ENCODE measurements at places on chromosomes 5 and 9.
A peak's percentile ranks its signal among the peaks of the same experiment; 100 is the strongest.

- peak overlapping the region; percentile 82 for H3K27ac ChIP-seq
- peaks cover 56% of the 10 kb centered on the region for H3K4me1 ChIP-seq
- H3K4me3 ChIP-seq: peak overlapping the region; percentile 36
- H3K27me3 ChIP-seq: no peaks in the 10 kb centered on the region
- H3K36me3 ChIP-seq: peaks cover 50% of the 10 kb centered on the region
Observed at GRCh38 chr5:10689391-10690081, 71.5 kb downstream of the DAP start.

DNA sequence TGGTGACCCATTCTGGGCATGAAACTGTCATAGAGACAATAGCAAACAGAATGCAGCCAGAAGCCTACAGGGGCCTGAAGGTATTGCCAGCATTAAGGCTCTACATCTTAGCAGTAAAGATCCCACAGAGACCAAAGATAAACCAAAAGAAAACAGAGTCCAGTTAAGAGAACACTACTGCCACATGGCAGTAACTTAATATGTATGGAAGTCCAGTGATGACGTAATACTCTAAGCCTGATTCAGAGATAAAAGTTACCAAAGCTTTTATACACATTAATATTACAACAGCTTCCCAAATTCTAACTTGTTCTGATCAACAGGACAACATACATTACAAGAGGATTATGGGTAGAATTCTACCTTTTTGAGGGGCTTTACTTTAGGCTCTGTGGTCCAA, 371.5 kb downstream of the PRELID2 start:
- no peaks in the 10 kb centered on the region for H3K36me3 ChIP-seq
- DNase-seq: no peak
- no peak overlapping the region for H3K27ac ChIP-seq
- H3K4me3 ChIP-seq: no peak overlapping the region
- peaks cover 3% of the 10 kb centered on the region for H3K27me3 ChIP-seq

- H3K4me1 ChIP-seq: peaks cover 76% of the 10 kb centered on the region
- no peak for DNase-seq
- no peak overlapping the region for H3K4me3 ChIP-seq
Observed at GRCh38 chr9:20566401-20566800, 55.9 kb downstream of the MLLT3 start.

GRCh38 chr5:111469903-111470302, 42.4 kb downstream of the STARD4 start:
- no peaks in the 10 kb centered on the region for H3K27me3 ChIP-seq
- no peaks in the 10 kb centered on the region for H3K36me3 ChIP-seq
- no peak for DNase-seq
- no peaks in the 10 kb centered on the region for H3K4me1 ChIP-seq
- H3K27ac ChIP-seq: no peak overlapping the region

- peaks cover 6% of the 10 kb centered on the region for H3K36me3 ChIP-seq
- peaks cover 31% of the 10 kb centered on the region for H3K4me1 ChIP-seq
- H3K27me3 ChIP-seq: no peaks in the 10 kb centered on the region
- no peak overlapping the region for H3K4me3 ChIP-seq
- no peak for DNase-seq
- H3K27ac ChIP-seq: no peak overlapping the region
Observed at GRCh38 chr9:105438141-105438806, 9.6 kb upstream of the FSD1L start.

- no peaks in the 10 kb centered on the region for H3K4me1 ChIP-seq
- no peak overlapping the region for H3K4me3 ChIP-seq
- H3K27ac ChIP-seq: no peak overlapping the region
- H3K36me3 ChIP-seq: no peaks in the 10 kb centered on the region
Observed at GRCh38 chr9:87518702-87519335, 21.2 kb downstream of the DAPK1 start.

DNA sequence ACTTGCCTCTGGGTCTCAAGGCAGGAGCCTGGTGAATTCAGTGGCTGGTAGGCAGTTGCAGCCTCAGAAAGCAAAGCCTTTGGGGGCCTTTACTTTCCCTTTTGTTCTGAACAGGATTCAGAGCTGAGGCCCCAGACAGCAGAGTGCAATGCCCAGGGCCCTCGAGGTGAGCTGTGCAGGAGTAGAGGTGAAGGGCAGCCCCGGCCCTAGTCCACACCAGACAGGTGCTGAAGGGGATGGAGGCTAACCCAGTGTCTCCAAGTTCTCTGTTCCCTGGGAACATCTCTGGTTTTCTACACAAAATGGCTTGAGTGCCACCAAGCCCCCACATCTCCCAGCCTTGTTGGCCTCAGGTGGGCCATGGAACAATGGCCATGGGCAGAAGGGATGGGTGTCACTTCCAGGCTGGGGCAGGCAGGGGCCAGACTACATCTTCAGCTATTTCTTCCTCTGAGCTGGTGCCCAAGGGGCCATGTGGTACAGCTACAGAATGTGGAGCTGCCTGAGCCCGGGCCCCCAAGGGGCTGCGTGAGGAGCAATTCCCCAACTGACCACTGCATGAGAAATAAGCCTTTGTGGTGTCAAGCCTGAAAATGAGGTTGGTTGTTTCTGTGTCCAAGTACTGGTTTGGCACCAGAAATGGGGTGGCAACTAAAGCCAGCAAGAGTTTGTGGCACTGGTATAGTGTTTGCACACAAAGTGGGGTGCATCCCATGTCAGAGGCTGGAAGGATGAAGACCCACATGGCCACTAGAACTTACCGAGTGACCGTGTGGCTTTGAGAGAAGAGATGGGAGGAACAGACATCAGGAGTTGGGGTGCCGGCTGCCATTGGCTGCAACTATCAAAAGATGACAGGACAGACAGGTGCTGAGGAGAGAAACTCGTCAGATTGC, 57.8 kb downstream of the BARX1 start:
- peaks cover 6% of the 10 kb centered on the region for H3K27me3 ChIP-seq
- no peak for DNase-seq
- H3K4me1 ChIP-seq: no peaks in the 10 kb centered on the region
- H3K4me3 ChIP-seq: no peak overlapping the region
- H3K36me3 ChIP-seq: peaks cover 9% of the 10 kb centered on the region
- no peak overlapping the region for H3K27ac ChIP-seq

DNA sequence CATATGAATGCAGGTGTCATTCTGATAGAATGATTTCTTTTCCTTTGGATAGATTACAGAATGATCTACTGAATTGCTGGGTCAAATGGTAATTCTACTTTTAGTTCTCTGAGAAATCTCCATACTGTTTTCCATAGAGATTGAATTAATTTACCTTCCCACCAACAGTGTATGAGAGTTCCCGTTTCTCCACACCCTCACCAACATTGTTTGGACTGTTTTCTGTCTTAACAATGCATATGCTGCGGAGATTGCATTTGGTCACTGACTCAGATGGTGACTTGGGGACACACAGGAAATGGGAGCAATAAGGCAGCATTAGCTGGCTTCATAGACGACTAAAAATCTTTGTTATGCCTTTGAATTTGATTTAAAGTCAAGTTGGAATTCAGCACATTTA, 95.9 kb downstream of the CDH6 start:
- peaks cover 5% of the 10 kb centered on the region for H3K27me3 ChIP-seq
- no peak for DNase-seq
- H3K4me3 ChIP-seq: no peak overlapping the region
- H3K36me3 ChIP-seq: no peaks in the 10 kb centered on the region
- H3K27ac ChIP-seq: no peak overlapping the region

- H3K27me3 ChIP-seq: no peaks in the 10 kb centered on the region
- no peak for DNase-seq
- no peaks in the 10 kb centered on the region for H3K36me3 ChIP-seq
Observed at GRCh38 chr5:91635950-91636734, 253.0 kb upstream of the ARRDC3 start.

- H3K4me1 ChIP-seq: peaks cover 32% of the 10 kb centered on the region
- H3K4me3 ChIP-seq: no peak overlapping the region
- no peaks in the 10 kb centered on the region for H3K36me3 ChIP-seq
- H3K27ac ChIP-seq: no peak overlapping the region
- H3K27me3 ChIP-seq: peaks cover 9% of the 10 kb centered on the region
Observed at GRCh38 chr9:89175828-89176261, 2.8 kb downstream of the SHC3 start.

GRCh38 chr5:56286015-56286884, 53.1 kb upstream of the ANKRD55 start:
- no peaks in the 10 kb centered on the region for H3K27me3 ChIP-seq
- no peak overlapping the region for H3K27ac ChIP-seq
- no peak overlapping the region for H3K4me3 ChIP-seq
- peaks cover 7% of the 10 kb centered on the region for H3K4me1 ChIP-seq
- DNase-seq: no peak

- no peak overlapping the region for H3K4me3 ChIP-seq
- peaks cover 1% of the 10 kb centered on the region for H3K27me3 ChIP-seq
- H3K4me1 ChIP-seq: no peaks in the 10 kb centered on the region
- no peak overlapping the region for H3K27ac ChIP-seq
- no peaks in the 10 kb centered on the region for H3K36me3 ChIP-seq
Observed at GRCh38 chr5:147336876-147337275, 102.0 kb downstream of the STK32A start.

- H3K27me3 ChIP-seq: no peaks in the 10 kb centered on the region
- no peaks in the 10 kb centered on the region for H3K36me3 ChIP-seq
- peaks cover 23% of the 10 kb centered on the region for H3K4me1 ChIP-seq
- H3K27ac ChIP-seq: peak overlapping the region; percentile 74
- peak overlapping the region; percentile 8 for H3K4me3 ChIP-seq
- DNase-seq: peak; percentile 68
Observed at GRCh38 chr5:107869438-107870115, 198.8 kb upstream of the EFNA5 start.

DNA sequence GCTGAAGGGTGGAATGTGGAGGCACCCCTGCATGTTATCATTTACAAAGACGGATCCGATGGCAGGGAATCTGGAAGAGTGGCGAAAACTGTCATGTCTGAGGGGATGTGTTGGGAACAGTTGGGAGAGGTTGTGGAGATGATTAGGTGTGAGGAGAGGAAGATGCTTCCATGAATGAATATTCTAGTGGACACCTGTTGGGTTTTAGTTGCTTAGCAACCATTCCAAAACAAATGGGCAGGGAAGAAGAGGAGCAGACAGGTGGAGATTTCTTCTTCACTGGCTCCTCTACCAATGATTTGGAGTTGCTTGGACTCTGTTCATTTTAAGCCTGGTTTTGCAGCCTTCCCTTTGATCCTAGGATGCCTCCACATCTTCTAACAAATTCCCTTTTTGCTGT, 465.3 kb upstream of the CLINT1 start:
- H3K27ac ChIP-seq: no peak overlapping the region
- peaks cover 2% of the 10 kb centered on the region for H3K27me3 ChIP-seq
- no peak for DNase-seq
- no peak overlapping the region for H3K4me3 ChIP-seq
- no peaks in the 10 kb centered on the region for H3K4me1 ChIP-seq
- no peaks in the 10 kb centered on the region for H3K36me3 ChIP-seq

DNA sequence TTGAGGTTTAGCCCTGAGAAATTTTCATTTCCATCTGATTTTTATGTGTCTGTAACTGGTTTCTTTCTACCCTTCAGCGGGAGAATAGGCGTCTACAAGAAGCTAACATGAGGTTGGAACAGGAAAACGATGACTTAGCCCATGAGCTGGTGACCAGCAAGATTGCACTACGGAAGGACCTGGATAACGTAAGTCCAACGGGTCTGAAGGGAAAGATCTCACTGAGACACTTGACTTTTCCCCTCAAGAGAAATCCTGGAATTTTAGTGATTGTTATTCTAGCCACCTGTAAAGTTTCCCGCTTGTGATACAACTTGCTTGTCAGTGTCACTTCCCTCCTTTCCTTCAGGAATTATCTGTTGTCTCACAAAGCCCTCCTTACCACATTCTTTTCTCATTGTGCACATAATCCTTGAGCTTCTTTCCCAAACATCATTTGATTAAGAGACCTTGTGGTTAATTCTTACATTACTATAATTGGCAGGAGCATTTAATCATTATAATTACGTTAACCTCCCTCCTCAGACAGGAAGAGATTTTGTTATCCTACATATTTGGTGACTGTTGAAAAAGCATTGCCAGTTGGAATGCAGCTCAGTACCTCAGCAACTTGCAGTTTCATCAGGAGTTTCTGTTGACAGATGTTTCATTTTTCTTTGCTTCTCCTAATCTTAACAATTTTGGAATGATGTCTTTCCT, 56.9 kb downstream of the GPR21 start:
- H3K4me3 ChIP-seq: no peak overlapping the region
- H3K27ac ChIP-seq: no peak overlapping the region
- peaks cover 28% of the 10 kb centered on the region for H3K4me1 ChIP-seq
- peak; percentile 4 for DNase-seq

DNA sequence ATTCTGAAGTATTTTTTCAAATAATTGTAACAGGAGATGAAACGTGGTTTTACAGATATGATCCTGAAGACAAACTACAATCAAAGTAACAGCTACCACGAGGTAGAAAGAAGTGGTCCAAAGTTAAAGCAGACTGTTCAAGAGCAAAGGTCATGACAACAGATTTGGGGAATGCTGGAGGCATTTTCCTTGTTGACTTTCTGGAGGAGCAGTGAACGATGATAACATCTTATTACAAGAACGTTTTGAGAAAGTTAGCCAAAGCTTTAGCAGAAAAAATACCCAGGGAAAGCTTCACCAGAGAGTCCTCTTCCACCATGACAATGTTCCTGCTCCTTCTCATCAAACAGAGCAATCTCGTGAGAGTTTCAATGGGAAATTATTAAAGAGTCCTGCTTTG, 145.4 kb upstream of the NREP start:
- peaks cover 7% of the 10 kb centered on the region for H3K4me1 ChIP-seq
- H3K4me3 ChIP-seq: no peak overlapping the region
- H3K27me3 ChIP-seq: no peaks in the 10 kb centered on the region
- no peak for DNase-seq
- peaks cover 24% of the 10 kb centered on the region for H3K36me3 ChIP-seq

- H3K27ac ChIP-seq: no peak overlapping the region
- no peak for DNase-seq
- H3K4me3 ChIP-seq: no peak overlapping the region
- H3K36me3 ChIP-seq: no peaks in the 10 kb centered on the region
- H3K4me1 ChIP-seq: no peaks in the 10 kb centered on the region
Observed at GRCh38 chr5:175713930-175714329, 56.1 kb downstream of the HRH2 start.

- H3K27me3 ChIP-seq: peaks cover 2% of the 10 kb centered on the region
- no peak overlapping the region for H3K27ac ChIP-seq
- DNase-seq: no peak
- peaks cover 71% of the 10 kb centered on the region for H3K36me3 ChIP-seq
- no peak overlapping the region for H3K4me3 ChIP-seq
- H3K4me1 ChIP-seq: peaks cover 62% of the 10 kb centered on the region
Observed at GRCh38 chr5:150046031-150046430, 40.3 kb downstream of the CSF1R start.

DNA sequence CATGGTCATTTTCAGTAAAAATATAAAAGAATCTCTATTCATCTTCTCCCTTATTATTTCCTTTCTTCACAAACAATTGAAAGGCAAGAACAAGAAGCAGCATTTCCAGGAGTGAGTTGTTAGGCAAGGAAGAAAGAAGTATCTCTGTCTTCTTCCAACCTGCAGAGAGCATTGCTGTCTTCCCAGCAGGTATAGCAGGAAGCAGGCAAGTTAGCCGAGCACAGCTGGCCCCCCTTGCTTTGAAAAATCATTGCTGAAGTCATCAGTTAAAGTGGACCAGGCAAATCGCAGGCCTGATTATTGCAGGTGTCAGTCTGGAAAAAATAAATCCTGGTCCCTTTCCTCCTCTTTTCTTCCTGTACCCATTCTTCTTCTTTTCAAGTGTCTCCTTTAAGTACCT, 353.1 kb upstream of the BRINP1 start:
- no peak overlapping the region for H3K27ac ChIP-seq
- DNase-seq: no peak
- H3K4me3 ChIP-seq: no peak overlapping the region
- no peaks in the 10 kb centered on the region for H3K27me3 ChIP-seq
- no peaks in the 10 kb centered on the region for H3K4me1 ChIP-seq

All from HFFc6 (cell line).